ENCODE measurements at places on chromosomes 11 and 22.

DNA sequence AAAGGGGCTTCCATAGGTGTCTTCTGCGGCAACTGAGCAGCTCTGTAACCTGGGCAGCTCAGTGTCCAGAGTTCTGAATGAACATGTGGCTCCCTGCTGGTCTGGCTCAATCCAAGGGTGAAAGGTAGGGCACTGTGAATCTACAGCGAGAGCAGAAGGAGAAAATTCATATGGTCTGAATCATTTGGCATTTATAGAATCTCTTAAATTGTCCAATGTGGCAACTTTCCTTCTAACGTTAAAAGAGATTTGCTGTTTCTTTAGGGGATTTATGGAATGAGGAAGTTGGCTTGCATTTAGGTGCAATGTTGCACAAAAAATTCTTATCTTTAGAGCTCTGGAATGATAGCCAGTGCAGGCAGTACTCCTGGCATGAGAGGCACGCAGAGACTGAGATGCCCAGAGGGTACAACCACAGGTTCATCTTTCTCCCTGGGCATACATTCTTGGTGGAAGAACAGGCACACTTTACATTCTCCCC lies 17.0 kb downstream of the ATXN10 start:
- peak; percentile 38 for DNase-seq

DNA sequence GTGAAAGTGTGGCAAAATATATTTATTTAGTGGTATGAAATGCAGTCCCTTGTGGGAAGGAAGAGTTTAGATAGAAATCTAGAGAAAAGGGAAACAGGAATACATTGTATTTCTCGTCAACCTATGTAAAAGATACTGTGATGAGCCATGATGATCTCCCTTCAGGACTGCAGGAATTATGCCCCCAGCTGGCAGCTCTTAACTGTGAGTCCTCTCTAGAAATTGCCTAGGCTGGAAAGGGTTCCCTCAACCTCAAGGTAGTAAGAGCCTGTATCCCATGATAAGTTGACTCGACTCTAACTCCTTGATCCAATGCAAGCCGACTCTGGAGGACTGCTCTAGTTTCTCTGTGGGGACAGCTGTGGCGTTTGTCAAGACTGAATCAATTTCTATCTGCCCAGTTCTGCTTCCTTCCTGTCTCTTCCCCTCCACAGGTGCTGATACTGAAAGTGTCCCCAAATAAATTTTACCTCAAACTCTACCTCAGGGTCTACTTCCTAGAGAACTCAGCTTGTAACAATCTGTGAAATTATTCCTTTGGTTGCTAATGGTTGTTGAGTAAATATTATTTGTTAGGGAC lies 897.3 kb downstream of the METTL15 start:
- DNase-seq: no peak

DNA sequence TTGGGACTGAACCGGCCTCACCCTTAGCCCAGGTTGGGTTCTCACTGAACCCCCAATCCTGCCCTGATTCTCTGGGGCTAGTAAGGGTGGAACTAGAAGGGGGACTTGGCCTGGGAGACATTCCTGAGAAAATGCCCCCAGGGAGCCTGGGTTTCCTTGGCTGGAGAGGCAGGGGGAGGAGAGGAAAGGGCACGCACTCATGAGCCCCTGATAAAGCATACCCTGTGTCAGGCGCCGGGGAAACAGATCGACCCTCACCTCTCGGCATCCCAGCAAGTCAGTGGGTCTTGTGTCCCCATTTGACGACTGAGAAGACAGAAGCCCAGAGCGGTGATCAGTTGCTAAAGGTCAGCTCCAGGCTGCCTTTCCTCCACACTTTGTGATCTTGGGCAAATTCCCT lies 47.7 kb upstream of the RTL6 start:
- no peak for DNase-seq

- no peak for DNase-seq
These were observed 25.0 kb downstream of the MED15 start for GRCh38 chr22:20532256-20532993.

- DNase-seq: no peak
These were observed 87.0 kb downstream of the CSNK2A3 start for GRCh38 chr11:11265994-11266606.

DNA sequence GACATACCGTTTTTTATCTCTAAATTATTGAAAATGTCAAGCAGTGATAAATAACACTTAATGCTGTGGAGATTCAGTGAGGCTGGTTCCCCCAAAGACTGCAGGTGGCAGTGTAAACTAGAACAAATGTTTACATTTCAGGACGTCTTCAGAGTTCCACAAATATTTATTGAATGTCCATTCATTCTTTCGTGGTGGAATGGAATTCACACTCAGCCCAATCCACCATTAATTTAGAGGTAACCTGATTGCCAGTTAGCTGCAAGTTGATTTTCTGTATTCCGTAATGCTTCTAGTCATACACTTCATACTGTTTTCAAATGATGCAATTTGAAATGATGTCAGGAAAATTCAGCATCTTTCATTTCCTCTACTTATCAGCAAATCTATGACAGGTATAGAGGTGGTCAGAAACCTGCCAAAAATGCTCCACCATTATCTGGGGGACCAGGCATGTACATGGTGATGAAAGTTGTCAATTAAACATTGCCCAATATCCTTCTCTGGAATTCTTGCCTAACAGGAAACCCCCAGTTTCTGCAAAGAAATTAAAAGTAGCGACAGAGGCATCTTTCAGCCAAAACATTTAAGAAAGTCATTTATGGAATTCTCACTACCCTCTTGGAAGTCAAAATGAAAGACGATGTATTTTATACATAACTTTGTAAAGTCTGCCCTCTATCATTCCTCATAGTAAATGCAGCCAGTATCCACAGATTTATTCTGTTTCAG lies 94.3 kb upstream of the BMAL1 start:
- no peak for DNase-seq

DNA sequence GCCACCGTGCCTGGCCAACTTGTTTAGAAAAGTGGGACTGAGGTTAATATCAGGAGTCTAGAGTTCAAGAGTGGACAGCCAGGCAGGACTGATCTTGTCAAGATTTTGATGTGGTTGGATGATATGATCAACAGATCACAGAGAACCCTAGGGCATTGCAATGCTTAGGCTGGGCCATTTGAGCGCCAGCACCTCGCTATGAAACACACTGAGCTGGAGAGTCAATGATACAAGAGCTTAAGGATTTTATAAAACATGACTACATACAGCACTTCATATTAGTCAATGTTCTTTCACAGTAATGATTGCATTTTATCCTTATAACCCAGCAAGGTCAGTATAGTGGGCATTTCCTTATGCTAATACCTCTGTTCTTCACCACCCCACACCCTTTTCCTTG lies 15.4 kb upstream of the PEX26 start:
- DNase-seq: no peak

DNA sequence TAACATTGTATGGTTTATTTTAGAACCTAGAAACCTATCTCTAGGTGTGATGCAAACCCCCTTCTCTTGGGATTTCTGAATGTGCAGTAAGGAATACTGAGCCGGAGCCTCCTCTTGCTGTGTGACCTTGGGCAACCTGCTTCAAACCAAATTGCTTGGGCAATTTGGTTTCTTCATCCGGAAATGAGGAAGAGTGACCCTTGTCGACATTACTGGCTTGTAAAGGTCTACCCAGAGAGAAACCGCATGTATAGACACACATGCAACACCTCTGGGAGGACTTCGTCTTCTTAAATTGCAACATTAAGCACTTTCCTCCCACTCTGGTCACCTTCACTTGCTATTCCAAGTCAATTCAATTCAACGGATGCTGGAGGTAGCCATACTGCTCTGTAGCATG lies 19.6 kb upstream of the TP53I11 start:
- DNase-seq: no peak

- no peak for DNase-seq
These were observed 6.5 kb downstream of the OR52M1 start for GRCh38 chr11:4551346-4551979.

GRCh38 chr11:34633990-34634693 lies 13.2 kb downstream of the EHF start:
- DNase-seq: no peak

DNA sequence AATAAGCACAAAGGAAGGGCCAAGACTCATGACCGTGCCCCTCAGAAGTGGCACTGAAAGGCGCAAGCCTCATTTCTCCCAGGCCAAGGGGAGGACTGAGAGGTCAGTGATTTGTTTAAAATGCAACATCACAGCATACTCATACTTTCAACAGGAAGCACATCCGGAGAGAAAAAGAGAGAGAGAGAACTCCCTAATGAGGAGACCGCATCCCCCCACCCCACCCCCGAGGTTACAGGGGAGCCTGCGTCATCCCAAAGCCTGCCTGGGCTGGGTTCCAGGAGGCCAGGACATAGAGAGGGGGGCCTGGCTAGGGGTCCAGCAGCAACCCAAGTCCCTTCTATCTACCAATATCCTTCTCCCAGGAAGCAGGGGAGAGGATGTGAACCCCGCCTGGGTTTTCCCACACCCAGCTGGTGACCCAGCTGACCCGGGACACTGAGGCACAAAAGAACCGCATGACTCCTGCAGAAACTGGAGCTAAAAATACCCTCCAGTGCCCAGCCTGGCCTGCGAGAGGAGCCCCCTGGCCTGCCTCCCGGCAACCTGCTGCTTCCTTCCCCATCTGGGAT lies 3.8 kb downstream of the CSNK1E start:
- DNase-seq: peak; percentile 83

- no peak for DNase-seq
These were observed 409.5 kb downstream of the NXPE2 start for GRCh38 chr11:115087791-115088190.

Data from foreskin melanocyte (primary cell).